ENCODE measurements at places on chromosomes 2 and 18.

GRCh38 chr2:222998459-222998858 lies 53.5 kb upstream of the KCNE4 start:
- DNase-seq = no peak

GRCh38 chr2:69764286-69765095 lies 22.6 kb downstream of the ANXA4 start:
- DNase-seq = no peak

DNA sequence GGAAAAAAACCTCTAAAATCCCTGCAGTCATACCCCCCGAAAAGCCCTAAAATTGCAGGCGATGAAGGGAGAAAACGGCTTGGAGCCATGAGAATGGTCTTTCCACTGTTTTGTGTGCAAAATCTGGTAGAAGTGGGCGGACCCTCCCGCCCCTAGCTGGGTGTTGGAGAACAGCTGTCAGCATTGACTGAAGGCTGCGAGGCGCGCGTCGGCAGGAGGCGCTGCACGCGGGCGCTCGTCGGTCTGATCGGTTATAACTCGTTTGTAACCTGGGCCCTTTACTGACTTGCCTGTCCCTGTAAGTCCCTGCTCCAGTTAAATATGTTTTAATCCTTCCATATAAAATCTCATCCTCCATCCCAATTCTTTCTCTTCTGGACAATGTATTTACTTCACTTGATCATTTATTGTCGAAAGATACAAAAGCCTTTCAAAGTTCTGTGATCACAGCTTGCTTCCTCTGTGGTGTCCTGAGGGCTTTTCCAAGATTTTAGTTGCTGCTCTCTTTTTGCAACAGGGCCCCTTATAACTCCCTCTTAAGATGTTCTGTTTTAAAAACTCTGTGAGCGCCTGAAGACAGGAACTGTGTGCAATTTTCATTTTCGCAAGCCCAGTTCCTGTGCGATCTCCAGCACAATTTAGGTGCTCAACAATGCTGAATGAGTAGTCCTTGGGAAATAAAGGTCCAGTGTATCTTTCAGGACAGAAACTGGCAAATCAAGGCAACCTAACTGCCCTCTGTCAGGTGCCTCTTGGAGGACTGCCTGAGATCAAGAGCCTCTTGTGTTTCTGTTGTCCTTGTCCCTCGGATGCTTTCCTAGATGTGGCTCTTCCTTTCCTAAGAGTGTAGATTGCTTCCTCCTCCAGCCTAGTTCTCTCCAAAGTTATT lies 918 bp upstream of the HNRNPLL start:
- DNase-seq = peak; percentile 80

DNA sequence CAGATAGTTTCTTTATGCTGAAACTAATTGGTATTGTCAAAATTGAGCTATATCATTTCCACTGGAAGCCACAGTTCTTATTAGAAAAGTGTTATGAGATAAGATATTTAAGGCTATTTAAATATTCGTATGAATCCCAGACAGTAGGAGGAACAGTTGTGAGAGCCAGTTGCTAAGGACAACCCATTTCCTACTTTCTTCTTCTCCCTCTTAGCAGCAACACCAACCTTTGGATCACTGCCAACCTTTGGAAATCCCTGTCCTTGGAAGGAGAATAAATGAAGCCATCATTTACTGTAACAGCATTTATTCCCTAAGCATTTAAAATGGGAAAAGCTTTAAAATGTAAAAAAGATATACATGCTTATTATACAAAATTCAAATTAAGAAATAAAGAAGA lies 85.8 kb downstream of the PLCL1 start:
- DNase-seq = no peak

DNA sequence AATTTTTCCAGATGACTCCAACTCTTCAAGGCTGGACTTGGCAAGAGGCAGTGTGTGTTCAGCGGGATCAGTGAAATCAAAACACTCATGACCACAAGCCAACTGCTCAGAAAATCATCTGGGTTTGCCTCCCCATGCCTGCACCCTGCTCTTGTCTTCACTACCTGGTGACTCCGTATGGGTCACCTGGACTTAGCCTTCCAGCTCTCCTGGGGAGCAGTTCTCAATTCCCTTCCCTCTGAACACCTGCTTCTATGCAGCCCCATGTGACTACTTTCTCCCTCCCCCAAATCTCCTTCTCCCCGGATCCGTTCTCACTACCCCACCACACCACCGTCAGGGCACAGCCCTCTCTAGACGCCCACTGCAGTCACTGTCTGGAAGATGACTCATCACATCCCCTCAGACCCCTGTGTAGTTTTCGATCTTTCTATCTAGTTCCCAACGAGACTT lies 130.2 kb upstream of the ID2 start:
- no peak for DNase-seq

GRCh38 chr2:138853296-138853695 lies 73.1 kb upstream of the NXPH2 start:
- DNase-seq = no peak

GRCh38 chr2:240873805-240874714 lies 5.4 kb downstream of the AGXT start:
- DNase-seq = no peak

DNA sequence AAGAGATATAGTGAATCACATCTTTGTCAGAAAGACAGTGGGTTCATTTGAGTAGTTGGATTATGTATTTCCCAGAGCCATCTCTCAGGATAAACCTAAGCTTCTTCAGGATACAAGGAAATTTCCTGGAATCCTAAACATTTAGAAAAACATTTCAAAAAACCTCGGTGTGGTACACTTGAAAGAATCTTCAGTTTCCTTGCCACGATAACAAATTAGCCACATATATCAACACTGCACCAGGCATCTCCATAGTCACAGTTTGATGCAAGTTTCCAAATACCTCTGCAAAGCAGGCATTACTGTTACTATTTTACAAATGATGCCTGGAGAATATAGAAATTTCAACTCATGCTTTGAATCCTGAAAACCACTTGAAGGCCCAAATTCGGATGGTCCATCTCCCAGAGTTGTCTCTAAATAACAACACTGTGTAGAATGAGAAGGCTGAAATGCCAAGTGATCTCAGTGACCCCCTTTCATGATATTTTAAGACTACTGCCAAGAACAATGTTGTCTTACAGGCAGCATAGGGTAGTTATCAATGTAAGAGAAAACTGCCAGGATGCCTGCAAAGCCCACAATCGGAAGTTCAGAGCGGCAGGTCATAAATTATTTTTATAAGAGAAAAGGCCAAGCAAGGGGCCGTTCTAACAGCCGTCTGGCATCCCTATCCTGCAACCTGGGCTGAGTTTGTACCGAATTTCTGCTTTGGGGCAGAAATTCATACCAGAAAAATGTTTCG lies 307.9 kb downstream of the TXNL1 start:
- no peak for DNase-seq

GRCh38 chr2:178819147-178819875 lies 12.1 kb upstream of the TTN start:
- no peak for DNase-seq

GRCh38 chr2:18243816-18244215 lies 316.6 kb downstream of the RDH14 start:
- DNase-seq = no peak

- no peak for DNase-seq
These were observed 39.6 kb upstream of the SCN1A start for GRCh38 chr2:166167449-166167848.

- no peak for DNase-seq
These were observed 206.6 kb downstream of the NDUFA10 start for GRCh38 chr2:239818531-239819011.

DNA sequence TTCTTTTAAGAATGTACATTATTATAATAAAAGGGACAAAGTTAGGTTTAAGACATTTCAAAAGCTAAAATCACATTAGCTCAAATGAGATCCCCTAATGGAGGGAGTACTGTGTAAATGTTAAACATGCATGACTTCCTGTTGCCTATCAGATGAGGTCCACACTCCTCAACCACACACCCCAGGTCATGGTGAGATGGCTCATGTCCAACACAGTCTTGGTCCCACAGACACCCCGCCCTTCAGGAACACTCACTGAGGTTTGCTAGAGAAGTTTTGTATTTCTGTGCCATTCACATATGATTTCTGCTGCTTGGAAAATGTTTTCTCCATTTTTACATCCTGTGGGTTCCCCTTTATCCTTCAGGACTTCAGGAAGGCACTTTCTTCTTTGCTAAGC lies 491.0 kb downstream of the SOX11 start:
- DNase-seq = no peak

GRCh38 chr2:38407111-38407682 lies 30.1 kb upstream of the ATL2 start:
- DNase-seq = no peak

GRCh38 chr2:96259497-96259921 lies 6.3 kb downstream of the TMEM127 start:
- no peak for DNase-seq

DNA sequence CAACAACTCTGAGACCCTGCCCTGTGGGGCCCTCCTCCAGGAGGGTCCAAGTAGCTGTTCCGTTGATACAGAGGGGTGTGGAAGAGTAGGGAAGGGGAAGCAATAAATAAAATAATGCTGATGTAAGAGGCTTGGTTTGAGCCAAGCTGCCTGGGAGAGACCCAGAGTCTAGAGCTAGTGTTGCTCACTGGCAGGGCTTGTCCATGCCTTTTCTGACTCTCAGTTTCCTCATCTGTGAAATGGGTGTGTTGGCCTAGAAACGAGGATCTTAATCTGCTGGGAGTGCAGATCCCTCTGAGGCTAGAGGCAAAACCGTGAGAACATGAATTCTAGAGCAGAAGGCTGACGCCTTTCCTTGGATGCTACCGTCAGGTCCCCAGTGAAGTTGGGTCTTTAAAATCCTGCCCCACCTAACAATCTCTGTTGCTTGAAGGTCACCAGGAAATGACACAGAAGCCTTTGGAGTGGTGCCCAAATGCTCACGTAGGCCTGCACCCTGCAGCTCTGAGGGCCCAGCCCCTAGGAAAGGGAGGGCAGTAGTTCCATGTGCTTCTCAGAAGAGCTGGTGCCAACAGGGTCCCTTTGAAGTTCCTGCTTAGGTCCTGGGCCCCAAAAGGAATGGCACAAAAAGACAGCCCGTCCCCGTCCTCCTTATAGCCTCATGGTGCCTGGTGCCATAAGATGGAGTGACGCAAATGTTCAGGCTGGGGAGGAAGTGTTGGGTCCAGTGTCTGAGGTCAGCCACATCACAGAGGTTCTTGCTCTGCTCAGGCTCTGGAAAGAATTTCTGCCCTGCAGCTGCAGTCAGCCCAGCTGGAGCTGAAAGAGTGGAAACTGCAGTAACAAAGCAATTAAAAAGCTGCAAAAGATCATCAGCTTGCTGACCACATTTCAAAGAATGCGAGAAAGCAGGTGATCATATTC lies 73.2 kb upstream of the SMAD2 start:
- no peak for DNase-seq

DNA sequence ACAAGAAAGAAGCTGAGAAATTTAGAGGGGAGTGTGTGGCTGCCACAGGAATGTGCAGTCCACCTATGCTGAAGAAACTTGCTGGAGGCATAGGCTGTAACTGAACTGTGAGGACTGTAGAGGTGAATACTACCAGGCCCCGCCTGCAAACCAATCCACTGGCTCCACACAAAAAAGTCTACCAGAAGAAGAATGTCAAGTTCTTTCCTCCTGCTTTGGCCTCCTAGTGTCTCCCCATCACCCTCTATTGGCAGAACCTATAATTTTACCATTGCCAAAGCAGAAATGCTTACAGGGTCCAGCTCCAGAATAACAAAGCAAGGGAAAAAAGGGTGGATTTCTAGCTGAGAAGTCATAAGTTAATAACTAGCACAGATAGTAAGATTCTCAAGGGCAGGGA lies 5.9 kb upstream of the ATP5MC3 start:
- no peak for DNase-seq

GRCh38 chr2:197179744-197180498 lies 130.7 kb downstream of the ANKRD44 start:
- no peak for DNase-seq

- no peak for DNase-seq
These were observed 167.2 kb upstream of the RBBP8 start for GRCh38 chr18:22765896-22766295.

- no peak for DNase-seq
These were observed 3.3 kb downstream of the ACVR1 start for GRCh38 chr2:157872791-157873190.

All from DMS 273 treated with DMSO at 0.1 percent for 48 hours (cell line).